Sciatic nerve (tissue), 2 donors: ENCODE measurements at places on chromosomes 6 and 20. TPM values are rescaled to one million over a fixed set of nuclear protein-coding genes. Genes with fewer than 3 reads are reported as not detected.

DNA sequence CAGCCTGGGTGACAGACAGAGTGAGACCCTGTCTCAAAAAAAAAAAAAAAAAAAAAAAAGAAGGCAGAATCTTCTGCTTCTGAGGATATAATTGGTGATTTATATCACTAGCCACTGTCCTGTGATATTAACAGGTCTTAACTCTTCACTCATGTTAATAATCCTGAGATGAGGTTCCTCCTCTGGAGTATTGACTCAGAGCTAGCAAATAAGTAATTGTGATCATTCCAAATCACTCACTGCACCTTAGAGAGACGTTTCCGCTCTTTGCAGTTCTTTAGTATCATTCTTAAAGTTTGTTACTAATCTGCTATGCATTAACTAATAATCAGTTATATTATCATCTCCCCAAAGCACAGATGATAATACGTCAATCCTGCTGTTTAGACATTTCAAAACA lies 41.6 kb upstream of the NOX3 start:
- DNase-seq = no peak

DNA sequence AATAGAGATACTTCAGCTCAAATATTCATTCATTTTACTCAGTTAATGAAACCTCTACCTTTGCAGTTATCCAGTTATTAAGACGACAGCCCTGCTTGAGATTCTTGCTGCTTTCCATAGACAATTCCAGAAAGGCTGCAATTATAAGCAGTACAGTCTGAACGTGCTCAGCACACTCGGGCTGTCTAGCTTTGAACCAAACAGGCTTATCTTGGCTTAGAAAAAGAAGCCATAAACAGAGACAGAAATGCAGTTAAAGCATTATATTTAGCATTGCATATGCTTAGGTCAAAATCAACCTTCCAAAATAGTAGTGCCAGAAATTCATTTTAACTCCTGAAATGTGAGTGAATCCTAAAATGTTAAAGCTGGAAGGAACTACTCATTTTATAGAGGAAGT lies 204.1 kb upstream of the KCNQ5 start:
- DNase-seq = no peak

GRCh38 chr6:167979436-167980139 lies 17.9 kb upstream of the KIF25 start:
- no peak for DNase-seq

- no peak for DNase-seq
Measured at GRCh38 chr6:72916298-72916697, 294.4 kb downstream of the KCNQ5 start.

DNA sequence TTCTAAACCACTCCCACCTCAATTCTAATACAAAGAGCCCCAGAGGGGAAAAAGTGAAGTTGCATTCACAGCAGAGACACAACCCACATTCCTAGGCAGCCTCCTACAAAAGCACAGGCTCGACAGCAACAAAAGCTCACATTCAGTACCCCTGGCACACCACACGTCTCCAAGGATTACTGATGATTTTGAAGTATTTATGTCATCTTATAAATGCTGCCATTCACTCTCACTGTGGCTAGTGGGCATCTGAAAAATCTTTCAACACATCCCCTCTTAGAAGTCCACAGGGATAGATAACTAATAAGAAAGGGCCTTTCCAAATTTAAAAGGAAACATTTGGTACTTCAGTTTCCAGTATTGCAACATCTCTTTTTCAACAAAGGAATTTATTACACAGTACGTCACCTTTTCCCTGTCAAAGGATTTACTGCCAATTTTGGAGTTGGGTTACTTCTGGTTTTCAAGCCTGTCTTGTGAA lies 146.7 kb downstream of the TASP1 start:
- DNase-seq = no peak

- no peak for DNase-seq
Measured at GRCh38 chr6:25431975-25432307, 152.8 kb downstream of the CARMIL1 start.

DNA sequence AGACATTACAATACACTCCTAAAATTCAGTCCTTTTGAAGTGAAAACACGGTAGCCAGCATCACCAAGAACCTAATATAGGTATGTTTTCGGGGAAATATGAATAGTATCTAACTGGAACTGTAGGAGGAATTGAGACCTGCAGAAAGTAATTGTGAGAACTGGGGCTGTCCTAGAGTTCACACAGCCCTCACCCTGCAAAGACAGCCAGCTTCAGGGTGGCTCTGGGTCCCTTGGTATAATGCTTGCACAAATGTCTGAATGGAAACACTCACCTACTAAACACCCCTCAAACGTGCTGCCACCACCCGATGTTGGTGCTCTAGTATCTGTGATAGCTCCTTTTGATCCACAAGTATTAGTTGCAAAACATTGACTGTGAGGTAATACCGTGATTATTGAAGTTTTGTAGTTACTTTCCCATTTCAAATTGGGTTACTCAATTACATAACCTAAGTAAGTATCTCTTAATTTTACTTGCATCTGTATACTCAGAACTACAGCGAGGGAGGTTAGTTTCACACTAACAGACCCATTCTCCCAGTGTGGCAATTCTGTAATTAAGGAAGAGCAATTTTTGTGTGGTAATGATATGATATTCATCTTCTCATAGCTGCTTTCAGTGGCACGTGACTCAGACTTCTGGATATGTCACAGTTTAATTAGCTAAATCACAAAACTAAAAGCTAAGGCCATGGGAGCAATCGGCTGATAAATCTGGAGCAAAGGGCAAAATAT lies 129.5 kb downstream of the INSM1 start:
- DNase-seq = no peak

DNA sequence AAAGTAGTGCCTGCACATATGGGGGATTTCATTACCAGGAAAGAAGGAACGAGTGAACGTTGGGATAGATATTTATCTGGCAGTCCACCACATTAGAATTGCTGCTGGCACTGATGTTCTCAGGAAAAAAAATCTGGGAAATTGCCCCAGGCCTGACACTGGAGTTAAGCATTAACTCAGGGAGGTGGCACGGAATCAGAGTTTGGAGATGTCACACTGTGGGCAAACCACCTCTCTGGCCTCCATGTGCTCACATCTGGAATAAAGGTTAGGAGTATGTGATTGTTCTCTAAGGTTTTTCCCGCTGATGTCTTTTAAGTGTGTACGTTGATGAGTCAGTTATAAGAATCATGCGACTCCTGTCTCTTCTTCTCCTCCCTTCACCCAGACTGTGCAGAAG lies 7.9 kb downstream of the TGM3 start:
- no peak for DNase-seq

DNA sequence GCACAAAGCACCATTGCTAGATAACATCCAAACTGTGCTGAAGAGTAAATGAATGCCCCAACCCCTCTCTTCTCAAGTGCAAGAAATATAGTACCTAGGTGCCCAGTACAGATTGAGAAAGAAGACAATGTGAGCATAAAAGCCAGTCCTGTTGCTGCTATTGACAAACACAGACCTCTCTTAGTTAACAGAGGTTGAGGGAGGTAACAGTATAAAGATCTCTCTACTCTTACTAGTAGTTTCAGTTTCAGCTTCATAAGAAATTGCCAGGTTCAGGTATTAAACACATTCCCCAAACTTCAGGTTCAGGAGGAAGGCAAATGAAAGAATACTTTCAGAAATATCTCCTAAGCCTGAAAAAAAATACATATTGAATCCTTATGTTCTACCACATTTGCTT lies 31.4 kb downstream of the TBC1D32 start:
- DNase-seq = no peak

GRCh38 chr20:46226602-46227001 lies 81.7 kb downstream of the CDH22 start:
- no peak for DNase-seq

DNA sequence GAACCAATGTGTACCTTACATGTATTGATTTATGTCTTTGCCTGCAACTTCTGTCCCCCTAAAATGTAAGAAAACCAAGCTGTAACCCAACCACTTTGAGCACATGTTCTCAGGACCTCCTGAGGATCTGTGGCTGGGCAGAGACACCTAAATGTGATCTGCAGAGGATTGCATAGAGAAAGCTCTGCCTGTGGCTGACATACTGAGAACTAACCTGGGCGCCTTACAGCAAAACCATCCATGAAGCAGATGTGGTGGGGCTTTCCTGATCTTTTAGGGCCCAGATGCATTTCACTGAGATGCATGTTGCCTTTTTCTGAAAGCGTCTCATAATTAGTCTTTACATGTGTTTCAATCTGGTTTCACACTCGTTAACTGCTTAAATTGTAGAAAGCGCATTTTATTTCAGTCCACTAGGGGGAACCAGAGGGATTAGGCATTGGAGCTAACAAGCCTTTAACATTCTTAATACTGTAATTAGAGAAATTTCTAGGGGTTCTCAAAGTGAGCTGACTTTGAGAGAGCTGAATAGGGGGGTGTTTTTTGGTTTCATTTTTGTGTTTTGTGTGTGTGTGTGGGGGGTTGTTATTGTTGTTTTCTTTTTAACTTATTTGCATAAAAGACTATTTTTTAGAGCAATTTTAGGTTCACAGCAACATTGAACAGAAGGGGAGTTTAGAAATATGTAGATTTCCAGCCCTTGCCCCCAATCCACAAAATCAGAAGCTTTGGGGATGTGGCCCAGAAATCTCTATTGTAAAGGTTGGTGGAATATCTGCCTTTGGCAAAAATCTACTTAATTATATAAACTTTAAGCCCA lies 50.9 kb upstream of the FAM184A start:
- DNase-seq = no peak

DNA sequence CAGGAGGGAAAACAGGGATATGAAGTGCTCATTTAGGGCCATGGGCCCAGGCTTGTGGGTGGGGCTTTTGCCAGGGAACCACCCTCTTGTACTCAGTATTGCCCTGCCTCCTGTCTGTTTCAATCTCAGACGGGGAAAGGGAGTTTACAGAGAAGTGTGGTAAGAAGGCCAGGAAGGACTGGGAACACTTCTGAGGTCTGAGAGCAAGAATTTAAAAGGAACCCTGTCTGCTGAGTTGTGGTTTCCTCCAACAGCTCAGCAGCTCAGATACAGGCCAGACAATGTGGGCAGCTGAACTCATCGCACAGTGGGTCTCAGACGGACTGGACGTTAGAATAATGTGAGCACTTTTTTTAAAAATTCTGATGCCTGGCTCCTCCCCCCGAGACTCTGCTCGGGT lies 354.1 kb upstream of the ARID1B start:
- DNase-seq = no peak

TSBP1 gene
- total RNA-seq = not detected
